Stimulated activated CD4-positive, alpha-beta T cell treated with anti-CD3 and anti-CD28 coated beads, TNF-alpha, amount 100 ng/mL, for 4 hours (primary cell): ENCODE measurements at places on chromosomes 2 and 18.

DNA sequence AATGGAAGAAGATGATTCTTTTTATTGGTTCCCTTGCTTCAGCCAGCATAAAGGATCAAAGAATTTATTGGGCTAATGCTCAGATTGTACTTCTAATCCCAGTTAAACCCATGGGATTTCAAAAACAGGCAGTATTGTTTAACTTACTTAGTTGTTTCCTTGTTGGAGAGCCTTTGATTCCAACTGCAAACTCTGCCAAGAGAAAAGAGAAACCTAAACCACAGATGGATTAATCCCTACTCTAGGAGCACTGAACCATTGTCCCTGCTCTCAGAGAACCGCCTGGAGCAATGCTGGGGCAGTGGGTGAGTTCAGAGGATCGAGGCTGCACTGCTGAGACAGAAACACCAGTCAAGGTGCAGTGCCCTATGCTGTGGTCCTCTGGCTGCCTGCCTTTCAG lies 44.9 kb upstream of the SIGLEC15 start:
- no peak for DNase-seq

GRCh38 chr18:67117804-67118203 lies 398.7 kb downstream of the DSEL start:
- no peak for DNase-seq

- DNase-seq, result no peak
These were observed 255.8 kb downstream of the FBXO15 start for GRCh38 chr18:73891572-73892421.

GRCh38 chr2:135257383-135258090 lies 205.4 kb downstream of the RAB3GAP1 start:
- DNase-seq, result no peak

DNA sequence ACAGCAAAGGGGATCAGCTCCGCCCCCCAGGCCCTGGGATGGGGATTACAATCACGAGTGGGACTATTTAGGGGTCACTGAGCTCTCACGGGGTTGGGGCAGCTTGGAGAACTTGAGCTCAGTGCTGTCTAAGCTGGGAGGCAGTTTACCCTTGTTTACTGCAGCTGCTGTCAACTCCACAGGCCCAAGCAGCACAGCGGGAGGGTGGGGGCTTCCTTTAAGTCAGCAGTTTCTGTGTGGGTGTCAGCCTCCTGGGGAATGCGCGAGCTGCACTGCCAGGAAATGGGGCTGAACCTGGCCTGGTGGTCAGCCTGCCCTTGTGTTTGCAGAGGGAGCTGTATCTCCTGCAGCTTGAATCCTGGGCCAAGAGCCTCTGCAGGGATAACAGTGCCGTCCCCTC lies 29.8 kb downstream of the TOGARAM2 start:
- DNase-seq, result no peak

GRCh38 chr18:8708670-8709069 lies 3.3 kb downstream of the MTCL1 start:
- no peak for DNase-seq

GRCh38 chr2:196718419-196719109 lies 79.0 kb downstream of the CCDC150 start:
- no peak for DNase-seq

DNA sequence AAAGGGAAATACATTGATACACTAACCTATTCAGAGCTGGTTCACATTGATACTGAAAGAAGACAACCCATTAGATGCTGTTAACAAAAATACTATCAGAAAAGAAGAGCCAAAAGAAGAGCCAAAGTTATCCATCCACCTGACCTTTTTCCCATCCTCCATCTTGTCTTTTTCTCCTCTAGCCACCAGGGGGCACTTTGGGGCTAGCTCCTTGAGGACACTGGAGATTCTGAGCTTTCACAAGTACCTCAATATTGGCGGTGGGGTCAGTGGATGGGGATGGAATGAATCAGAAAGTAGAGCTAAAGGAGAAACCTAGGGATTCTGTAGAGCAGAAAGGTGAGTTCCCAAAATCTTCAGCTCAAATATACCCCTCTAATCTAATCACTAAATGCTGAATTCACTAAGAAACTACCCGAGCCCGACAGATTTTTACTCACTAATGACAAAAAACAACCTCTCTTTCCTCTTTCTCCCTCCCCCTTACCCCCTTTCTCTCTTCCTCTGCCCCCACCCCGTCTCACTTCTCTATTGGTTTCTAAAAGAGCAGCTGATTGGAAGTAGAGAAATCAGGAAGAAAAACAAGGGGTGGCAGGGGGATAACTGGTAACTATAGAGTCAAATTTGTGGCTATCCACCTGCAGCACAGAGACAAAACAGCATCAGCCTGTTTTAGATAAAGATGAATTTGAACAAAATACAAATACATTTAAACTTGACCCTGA lies 203.3 kb downstream of the TCF4 start:
- DNase-seq, result no peak

- no peak for DNase-seq
These were observed 83.8 kb downstream of the TMEM247 start for GRCh38 chr2:46563186-46563585.

- DNase-seq, result no peak
These were observed 45.9 kb downstream of the MARCO start for GRCh38 chr2:118987886-118988285.

DNA sequence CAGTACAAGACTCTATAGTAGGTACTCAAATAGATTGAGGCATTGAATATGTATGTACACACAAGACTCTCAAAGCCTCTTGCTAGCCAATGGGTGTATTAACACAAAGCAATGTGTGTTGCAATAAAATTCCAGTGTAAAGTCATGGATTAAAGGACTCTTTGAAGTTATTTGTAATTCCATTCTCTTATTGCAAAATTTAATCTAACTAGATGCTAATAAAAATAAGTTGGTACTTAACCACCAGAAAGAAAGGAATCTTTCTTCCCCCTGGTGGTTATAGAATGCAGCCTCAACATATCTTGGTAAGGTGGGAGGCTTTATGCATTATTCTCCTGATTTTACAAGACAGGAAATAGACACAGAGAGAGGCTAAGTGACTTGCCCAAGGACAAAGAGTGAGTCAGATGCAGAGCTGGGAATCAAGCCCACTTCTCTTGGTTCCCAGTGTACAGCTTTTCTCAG lies 18.0 kb downstream of the LRP1B start:
- no peak for DNase-seq

DNA sequence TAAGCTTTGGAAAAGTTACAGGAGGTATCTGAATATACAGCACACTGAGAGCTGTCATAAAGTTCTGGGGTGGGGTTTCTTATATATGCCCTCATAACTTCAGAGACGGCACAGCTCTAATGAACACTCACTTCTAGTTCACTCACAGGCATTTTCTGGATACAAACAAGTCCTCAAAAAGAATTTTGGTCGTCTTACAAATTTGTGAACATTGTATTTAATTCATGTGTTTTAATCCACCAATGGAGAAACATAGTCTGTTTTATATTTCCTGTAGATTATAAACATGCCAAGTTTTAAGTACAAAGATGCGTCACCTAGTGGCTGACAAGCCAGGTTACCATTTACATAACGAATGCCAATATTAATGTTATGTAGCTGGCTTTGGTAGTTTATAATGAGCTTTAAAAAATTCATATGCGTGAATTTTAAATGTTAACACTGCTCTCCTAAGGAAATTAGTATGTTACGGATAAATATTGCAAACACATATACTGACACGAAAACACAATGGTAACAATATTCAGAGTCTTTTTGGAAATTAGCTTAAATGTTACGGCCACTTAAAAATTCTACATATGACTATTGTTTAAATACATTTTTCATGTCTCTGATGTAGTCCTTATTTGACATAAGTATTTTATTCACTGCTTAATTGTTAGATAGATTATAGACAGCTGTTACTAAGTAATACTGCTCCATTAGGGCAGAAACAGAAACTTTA lies 2.5 kb downstream of the COL3A1 start:
- DNase-seq, result no peak

GRCh38 chr2:54570925-54571694 lies 115.0 kb downstream of the SPTBN1 start:
- no peak for DNase-seq

GRCh38 chr2:196783431-196784094 lies 15.9 kb downstream of the GTF3C3 start:
- no peak for DNase-seq

- DNase-seq, result no peak
These were observed 83.8 kb downstream of the NPAS2 start for GRCh38 chr2:100903534-100904258.

DNA sequence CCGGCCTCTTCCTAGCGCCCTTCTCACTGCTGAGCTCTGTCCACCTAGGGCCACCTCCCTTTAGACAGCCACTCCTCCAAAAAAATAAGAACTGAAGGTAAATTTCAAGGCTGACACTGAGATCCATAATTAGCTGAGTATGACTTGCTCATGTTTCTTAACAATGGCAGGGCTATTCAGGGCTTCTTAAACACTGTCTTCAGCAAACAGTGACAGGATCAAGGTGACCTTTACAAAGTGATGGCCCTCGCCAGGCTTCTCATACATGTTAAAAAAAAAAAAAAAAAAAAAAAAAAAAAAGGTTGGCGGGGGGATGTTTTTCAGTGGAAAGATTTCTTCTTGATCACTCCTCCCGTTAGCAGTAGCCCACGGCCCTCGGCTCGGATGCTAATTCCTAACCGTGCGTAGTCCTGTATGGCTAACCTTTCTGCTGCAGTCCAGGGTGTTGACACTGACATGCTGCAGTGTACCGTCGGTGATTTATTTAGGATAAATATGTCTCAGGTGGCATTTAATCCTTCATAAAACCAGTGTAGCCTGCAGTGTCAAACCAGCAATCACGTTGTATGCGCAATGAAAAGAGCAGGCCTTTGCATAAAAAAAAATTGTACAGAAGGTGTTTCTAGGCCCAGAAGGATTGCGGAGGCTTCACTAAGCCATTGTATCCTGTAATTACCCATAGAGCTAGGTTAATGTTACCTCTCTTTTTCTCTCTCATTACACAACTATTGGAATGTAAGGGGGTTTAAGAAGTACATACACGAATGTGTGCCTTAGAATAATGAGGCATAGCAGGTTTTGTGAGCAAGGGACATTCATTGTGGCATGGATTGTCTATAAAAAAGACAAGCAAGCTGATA lies 142.7 kb downstream of the PTGR3 start:
- DNase-seq, result no peak

DNA sequence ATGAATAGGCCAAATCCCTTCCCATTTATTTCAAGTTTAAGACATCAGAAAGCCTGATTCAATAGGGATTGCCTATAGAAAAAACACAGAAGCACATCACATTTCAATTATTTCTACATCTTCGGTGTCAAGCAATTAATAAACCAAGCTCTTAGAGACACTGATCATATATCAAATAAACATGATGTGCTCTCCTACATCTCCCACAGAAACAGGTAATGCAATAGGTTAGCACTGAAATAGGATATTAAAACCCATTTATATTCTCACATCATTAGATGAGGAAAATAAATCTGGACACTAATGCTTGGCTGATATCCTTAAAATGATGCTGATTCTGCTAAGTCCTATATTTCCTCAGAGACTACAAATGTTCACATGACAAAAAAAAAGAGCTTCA lies 364.7 kb downstream of the MBD2 start:
- no peak for DNase-seq

GRCh38 chr2:117087535-117088291 lies 726.8 kb upstream of the DDX18 start:
- no peak for DNase-seq

- DNase-seq, result no peak
These were observed 21.7 kb upstream of the MEP1B start for GRCh38 chr18:32167980-32168730.

DNA sequence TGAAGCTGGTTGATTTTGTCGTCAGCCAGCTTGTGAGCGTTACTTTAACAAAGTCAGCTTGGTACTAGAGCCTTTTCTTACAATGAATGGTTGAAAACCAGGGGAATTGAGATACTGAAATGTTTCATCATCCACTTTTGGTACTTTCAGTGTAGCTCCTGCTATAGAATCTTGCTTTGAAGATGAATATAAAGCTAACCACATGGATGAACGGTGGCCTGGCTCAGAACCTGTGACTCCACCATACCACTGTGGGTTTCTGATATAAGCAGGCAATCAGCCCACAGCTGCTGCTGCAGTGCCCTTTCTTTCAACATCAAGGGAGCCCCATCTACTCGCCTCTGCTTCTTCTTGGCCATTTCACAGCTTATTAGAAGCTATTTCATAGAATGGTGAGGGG lies 53.2 kb upstream of the GPR45 start:
- DNase-seq, result no peak

DNA sequence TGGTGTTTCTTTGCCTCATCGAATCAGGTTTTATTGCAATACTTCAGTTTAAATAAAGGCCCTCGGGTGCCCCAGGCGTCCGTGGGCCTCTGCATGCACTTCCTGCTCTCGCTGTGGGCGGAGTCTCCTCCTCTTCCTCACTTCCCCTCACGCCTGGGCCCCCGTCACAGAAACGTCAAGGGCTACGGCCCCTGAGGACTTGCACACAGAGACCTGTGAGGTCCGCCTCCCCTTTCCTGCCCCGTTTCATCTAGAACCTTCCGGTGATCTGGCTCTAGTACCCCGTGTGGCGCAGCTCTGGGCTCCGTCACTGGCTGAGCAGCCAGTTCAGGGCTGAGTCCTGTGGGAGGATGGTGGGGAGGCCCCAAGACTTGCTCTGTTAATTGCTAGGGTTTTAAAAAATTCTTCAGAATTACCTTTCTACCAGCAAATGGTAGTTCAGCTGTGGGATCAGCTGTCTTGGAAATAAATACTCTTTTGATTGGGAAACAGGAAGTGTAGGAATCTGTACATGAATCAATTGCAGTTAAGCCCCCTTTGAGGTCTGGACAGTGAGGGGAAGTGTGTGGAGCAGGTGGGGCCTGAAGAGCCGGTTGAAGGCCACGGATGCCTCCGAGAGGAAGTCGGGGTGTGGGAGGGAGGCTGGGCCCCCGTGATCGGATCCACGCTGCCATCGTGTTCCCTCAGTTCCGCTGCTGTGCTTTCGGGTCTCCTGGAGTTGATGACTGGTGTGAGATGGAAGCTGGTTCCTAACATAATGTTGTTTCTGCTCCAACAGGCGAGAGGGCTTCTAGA lies 10.2 kb downstream of the NFATC1 start:
- peak; percentile 51 for DNase-seq

DNA sequence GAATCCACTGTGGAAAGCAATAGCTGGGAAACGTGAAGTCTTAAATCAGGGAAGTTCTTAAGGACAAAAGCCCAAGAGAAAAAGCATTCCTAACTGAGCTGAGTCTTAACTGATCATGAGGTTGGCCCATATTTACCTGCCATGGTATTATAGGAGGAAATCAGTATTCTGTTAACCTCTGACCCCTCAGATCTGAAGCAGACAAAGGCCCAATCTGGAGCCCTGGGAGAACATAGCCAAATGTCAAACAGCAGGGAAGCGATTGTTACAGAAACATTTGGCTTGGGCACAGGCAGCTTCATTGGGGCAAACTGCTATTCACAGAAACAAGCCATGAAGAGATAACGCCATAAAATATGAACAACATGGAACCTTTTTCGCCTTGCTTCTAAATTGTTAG lies 18.8 kb downstream of the EPHA4 start:
- no peak for DNase-seq

DNA sequence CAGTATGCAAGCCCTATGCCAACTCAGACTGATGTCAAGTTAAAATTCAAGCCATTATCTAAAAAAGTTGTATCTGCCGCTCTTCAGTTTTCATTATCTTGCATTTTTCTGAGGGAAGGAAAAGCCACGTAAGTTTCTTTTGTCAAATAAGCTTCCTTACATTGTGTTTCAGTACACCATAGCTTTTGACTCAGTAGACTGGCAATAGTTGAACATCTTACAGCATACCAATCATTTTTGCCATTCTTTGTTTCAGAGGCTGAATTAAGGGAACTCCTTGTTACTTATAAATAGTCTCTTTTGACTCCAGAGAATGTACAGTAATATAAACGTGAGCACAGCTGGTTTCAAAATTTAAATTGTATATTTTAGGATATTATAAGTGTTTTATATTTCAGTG lies 120.6 kb downstream of the EHBP1 start:
- no peak for DNase-seq

GRCh38 chr2:156326526-156327095 lies 5.9 kb downstream of the NR4A2 start:
- no peak for DNase-seq
